ENCODE measurements at places on chromosomes 7 and 10. TPM values are rescaled to one million over a fixed set of nuclear protein-coding genes. Genes with fewer than 3 reads are reported as not detected.

Gene SLC18A3
- not detected for total RNA-seq

Gene GIMAP4
- total RNA-seq, result 23.5 TPM

GRCh38 chr7:44846816-44847508 is 925 bp downstream of the H2AZ2 start:
- no peak for DNase-seq

DNA sequence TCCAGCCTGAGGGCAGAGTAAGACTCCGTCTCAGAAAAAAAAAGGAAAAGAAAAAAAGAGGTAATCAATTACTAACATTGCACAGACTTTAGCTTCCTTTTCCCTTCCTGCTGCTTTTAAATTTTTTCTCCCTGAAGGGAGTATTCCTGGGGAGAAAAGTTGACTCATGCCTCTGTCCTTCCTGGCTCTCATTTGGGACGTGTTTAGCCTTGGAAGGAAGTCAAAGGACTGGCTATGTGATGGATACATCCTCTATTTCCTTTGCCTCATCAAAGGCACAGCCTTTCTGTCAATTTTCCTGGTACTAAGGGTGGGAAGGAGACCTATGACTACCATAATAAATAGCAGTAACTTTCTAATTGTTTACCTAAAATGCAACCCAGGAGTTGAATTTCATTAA is 77.6 kb downstream of the ITGA8 start:
- DNase-seq, result no peak

DNA sequence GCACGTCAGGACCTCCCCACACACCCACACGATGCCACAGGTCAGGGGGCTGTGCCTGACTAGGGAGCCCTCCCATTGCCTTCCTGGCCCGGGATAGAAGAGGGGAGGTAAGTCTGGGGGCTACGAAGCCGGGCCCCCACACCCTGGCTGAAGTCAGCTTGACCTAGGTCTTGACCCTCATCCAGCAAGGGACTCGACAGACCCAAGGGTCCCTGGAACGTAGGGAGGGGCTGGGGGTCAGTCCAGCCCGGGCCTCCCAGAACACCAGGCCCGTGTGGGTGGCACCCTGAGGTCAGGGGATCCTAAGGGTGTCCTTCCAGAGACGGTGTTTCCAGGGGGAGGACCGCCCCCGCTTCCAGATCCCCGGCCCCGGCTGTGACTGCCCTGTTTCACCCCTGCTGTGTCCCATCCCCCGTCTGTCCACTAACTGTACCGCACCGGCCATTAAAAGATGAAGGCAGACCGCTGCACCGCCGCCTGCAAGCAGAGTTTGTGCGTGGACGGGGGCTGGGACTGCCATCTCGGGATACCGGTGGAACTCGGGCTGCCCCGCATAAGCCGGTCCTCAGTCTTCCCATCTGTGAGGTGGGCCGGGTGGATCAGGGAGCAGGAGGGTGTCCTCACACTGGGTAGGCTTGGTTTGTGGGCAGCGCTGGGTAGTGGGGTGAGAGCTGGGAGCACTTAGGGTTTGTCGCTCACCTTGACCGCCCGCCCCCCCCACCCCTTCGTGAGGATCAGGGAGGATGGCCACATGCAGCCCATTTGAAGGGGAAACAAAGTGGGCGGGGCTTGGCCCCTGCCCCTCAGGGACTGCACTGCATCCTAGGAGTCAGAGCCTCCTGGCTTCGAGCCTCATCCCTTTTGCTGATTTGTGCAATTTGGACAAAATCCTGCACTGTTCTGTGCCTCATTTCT is 21.1 kb downstream of the SLC29A4 start:
- no peak for DNase-seq

GRCh38 chr10:79417266-79417665 is 28.2 kb downstream of the ZCCHC24 start:
- DNase-seq, result no peak

DNA sequence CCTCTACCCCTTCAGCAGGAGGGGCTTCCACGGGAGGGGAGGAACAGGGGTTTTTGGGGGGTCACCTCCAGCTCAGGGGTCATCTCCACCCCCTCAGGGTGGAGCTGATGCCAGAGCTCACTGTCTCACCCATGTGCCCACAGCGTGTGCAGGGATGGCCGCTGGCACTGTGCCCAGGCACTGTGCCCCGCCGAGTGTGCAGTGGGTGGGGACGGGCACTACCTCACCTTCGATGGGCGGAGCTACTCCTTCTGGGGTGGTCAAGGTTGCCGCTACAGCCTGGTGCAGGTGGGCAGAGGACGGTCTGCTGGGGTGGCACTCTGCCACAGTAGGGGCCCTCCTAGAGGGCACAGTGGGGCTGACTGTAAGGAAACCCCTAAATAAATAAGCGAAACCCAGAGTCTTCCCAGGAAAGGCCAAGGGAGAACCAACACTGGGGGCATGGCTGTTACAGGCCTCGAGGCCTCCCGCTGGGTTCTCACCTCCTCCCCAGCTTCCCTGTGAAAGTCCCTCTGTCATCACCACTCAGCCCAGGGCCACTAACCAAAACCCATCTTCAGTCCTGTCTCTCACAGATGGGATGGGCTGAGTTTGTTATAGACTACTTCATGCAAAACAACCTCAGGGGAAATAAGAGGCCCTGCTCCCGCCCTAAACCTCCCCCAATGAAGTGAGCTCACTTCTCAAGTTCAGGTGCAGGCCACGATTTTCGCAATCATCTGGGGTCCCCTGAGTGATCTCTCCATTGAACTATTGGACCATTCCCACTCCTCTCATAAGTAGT is 7.4 kb upstream of the ZNF467 start:
- no peak for DNase-seq

GRCh38 chr10:18197706-18198105 is 57.5 kb downstream of the CACNB2 start:
- DNase-seq, result no peak

- no peak for DNase-seq
Observed at GRCh38 chr7:110856704-110857103, 234.2 kb upstream of the LRRN3 start.

- DNase-seq, result no peak
Observed at GRCh38 chr10:78763651-78764395, 304.9 kb upstream of the ZMIZ1 start.

DNA sequence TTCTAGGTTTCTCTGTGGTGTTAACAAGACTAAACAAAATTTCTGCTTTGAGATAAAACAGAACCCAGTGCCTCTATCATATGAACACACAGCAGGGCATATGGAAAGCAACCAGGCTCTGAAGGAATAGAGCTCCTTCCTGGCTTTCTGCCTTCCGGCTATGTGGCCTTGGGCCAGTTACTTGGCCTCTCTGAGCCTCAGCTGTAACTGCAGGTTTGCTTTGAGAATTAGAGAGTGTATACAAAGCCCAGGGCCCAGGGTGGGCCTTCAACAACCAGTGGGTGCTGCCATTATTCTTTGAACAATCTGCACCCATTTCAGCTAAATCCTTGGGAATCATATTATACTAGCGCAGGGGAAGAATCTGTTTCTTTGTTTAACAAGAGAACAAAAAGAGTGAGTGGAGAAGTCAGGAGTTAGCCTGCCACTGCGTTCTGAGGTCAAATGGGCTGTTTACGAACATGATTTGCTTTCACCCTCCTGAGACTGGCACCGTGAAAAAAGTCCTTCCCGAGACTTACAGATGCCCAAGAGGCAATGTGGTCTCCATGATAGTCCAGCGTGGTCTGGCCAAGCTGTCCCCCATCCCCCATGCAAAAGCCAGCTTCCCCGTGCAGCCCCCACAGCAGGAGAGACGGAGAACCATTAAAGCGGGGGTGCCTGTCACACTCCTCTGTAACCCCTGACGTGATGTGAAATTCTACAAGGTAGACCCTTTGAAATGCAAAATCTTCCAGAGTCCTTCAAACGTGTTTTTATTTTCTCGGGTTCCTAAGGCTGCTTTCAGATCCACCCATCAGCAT is 4.9 kb downstream of the FAM53B start:
- peak; percentile 53 for DNase-seq

- no peak for DNase-seq
Observed at GRCh38 chr7:81333004-81333403, 414.2 kb upstream of the SEMA3C start.
